Psoas muscle (tissue), 8 donors: ENCODE measurements at places on chromosomes 3 and 15.

DNA sequence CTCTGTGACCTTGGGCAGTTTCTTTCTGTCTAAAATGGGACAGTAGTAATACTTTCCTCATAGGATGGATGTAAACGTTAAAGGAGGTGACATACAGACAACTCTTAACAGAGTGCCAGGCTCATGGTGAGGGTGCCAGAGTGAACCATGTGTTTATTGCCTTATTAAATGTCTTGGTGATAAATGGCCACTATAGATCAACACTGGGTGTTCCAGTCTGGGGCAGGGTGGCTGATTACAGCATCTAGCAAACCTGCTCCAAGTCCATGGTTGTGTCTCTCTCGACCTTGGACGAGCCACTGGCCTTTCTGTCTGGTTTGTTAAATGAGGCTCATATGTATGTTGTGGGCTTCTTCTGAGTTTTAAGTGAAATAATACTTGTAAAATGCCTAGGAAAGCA lies 75.1 kb downstream of the TRAK1 start:
- DNase-seq, result no peak

DNA sequence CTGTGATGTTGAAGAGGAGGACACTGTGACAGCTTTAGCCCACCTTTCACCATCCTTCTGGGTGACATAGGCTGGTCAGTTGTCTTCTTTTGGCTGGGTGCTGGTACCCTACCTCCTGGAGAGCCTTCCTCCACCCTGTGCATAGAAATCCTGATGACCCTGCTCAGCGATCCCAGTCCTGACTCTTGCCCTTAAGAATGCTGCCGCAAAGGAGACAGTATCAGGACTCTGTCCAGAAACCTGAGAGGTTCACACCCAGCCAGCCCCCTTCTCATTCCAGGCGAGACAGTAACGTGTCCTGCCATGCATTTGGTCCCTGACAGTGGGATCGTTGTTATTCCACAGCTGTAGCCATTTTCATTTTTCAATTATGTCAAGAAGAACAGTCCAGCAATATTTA lies 312.8 kb upstream of the CHRM5 start:
- DNase-seq, result no peak

DNA sequence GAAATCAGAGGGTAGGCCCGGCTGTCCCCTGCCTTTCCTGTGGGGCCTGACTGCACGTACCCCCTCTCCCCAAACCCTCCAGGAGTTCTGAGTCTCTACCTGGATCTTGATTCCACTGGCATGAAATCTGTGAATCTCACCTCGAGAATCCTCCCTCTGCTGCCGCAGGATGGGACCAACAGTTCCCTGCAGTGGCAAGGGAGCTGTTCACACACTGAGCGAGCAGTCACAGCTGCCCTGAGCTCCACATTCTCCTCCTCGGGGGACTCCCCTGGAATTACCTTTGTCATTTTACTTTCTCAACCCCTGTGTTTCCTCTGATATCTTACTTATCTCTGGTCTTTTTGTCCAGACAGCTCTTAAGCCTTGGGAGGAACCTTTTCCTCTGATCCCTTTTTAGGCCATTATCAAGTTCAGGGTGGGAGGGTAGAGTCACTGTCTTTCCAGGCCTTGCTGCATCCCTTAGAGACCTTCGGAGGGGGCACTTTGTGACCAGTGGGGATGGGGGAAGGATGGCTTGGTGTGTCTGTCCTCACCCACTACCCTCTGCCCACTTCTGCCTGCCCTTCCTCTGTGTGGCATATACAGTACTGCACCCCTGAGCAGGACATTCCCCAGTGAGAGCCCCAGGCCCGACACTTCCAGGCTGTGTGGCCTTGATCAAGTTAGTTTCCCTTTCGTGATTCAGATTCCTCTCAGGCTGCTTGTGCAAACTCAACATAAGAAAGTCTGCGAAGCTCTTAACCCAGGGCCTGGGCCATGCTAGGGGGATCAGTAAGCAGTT lies 42.0 kb downstream of the CACNA2D3 start:
- no peak for DNase-seq

- DNase-seq, result peak; percentile 65
Observed at GRCh38 chr3:70550723-70551319, 238.4 kb upstream of the MDFIC2 start.

DNA sequence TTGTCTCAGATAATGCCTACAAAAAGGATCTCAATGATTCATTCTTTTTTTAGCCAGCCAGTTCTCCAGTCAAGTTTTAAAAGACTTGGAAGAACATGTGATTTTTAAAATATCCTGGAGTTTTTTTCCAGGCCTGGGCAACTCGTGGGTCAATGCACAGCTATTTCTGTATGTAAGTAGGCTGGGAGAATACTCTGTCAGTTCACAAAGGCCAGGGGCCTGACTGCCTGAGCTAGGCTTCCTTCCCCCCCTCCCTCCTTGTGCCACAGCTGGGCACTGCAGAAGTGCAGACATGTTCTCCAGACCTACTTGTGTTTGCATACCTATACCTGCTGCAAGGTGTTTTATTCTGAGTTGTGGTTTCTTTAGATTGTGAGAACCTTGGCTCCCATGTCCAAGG lies 43.7 kb downstream of the CTDSPL start:
- no peak for DNase-seq

DNA sequence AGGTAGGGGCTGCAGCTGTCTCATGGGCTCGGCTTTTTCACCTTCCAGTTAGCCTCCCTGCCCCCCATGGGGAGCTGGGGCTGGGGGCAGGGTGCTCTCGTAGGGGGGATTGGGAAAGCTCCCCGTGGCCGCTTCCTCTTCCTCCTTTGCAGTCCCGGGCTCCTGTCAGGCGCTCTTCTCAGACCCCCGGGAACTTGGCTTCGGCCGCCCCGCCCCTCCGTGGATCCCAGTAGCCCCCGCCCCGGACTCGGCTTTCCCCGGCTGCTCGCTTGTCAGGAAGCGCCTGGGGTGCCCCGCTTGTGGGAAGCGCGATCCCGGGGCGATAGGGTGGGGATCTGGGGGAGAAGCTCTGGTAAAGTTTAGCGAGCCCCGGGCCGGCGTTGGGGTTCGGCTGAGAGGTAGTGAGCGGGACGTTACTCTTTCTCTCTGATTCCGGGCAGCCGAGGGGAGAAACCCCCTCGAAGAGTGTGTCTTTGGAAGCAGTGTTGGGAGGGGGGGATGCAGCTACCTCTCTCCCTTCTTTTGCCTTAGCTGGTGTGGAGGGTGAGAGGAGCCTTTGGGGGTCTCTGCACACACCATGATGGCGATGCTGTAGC lies 611 bp downstream of the PIAS1 start:
- peak; percentile 79 for DNase-seq

GRCh38 chr15:34696506-34696905 lies 58.3 kb downstream of the GJD2 start:
- no peak for DNase-seq
